ENCODE measurements at places on chromosomes 6 and 20. TPM values are rescaled to one million over a fixed set of nuclear protein-coding genes. Genes with fewer than 3 reads are reported as not detected.

TDRD6 gene
- total RNA-seq, result 0.09 TPM

C20orf144 gene
- 0.09 TPM for total RNA-seq

KHDC1L gene
- total RNA-seq, result not detected

GRM1 gene
- under 0.01 TPM for total RNA-seq

PEX7 gene
- 6.9 TPM for total RNA-seq
